GM23248 (cell line): ENCODE measurements at places on chromosomes 3 and 15. TPM values are rescaled to one million over a fixed set of nuclear protein-coding genes. Genes with fewer than 3 reads are reported as not detected.
A peak's percentile ranks its signal among the peaks of the same experiment; 100 is the strongest.

CDCP1 gene
- 5.4 and 8.9 TPM in 2 replicates for total RNA-seq

- peak; percentile 85 for DNase-seq
These were observed 77.8 kb downstream of the WWTR1 start for GRCh38 chr3:149579838-149580542.

- DNase-seq, result no peak
These were observed 82.9 kb downstream of the EOMES start for GRCh38 chr3:27639271-27639670.

RABL3 gene
- 17.2 and 22.6 TPM in 2 replicates for total RNA-seq

GRCh38 chr15:73682600-73683090, 1.5 kb upstream of the CD276 start:
- DNase-seq, result no peak

GRCh38 chr15:76150513-76150912, 90.7 kb downstream of the TMEM266 start:
- peak; percentile 28 for DNase-seq

MST1 gene
- total RNA-seq, result 6.3 and 6.4 TPM in 2 replicates

SLC15A2 gene
- 0.25 TPM in 1 of 2 replicates, not detected in the other for total RNA-seq

- DNase-seq, result no peak
These were observed 554.3 kb downstream of the EPHB1 start for GRCh38 chr3:135349254-135349948.

- no peak for DNase-seq
These were observed 26.3 kb downstream of the GABRR3 start for GRCh38 chr3:98008855-98009254.

MON1A gene
- 15.0 and 16.7 TPM in 2 replicates for total RNA-seq

DNA sequence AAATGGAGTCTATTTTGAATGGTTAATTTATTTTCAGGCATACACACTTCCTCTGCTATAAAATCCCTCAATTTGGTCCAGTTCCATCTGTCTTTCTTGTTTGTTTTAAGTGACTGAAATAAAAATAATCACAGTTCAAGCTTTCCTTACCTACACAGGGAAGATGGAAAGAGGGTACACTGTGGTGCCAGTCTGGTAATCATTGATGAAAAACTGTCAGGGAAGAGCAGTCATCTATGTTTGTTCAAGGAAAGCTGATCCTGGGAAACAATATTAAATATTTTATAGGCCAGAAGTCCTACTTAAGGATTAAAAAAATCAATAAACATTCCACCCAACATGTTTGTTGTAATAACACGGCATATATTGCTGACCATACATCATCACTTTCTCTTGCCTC, 115.2 kb upstream of the KCNMB2 start:
- no peak for DNase-seq

- DNase-seq, result peak; percentile 56
These were observed 12.5 kb downstream of the MAPK6 start for GRCh38 chr15:52031556-52031955.

DNA sequence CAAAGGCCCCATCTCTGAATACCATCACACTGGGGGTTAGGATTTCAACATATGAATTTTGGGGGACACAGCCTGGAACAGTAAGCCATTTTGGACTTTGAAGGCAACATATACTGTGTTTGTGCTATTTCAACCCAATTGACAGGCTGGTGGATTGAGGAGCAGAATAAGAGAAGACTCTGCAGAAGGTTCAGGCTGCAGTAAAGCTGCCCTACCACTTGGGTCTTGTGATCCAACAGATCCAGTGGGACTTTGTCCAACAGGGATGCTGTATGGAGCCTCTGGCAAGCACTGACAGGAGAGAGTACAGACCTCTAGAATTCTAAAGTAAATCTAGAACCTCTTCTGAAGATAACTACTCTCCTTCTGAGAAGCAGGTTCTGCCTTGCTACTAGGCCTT, 1.1 kb upstream of the BCL2L10 start:
- no peak for DNase-seq

DNA sequence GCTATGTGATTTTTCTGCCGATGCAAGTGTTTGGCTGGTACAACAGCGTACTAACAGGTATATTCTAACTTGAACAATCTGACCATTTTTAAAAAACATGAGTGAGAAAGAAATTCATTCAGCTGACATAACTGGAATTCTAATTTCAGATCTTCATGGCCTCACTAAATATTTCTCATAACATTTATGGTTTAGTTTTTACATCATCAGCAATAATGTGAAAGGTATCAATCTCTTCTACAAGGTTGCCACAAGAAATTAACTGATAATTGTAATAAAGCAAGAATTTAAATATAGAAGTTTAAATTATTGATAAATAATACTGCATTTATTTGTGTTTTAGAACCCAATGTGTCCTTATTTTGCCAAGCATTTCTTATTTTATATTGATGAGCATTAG, 5.2 kb upstream of the C3orf80 start:
- no peak for DNase-seq
